ENCODE measurements at places on chromosomes 12 and 14.

DNA sequence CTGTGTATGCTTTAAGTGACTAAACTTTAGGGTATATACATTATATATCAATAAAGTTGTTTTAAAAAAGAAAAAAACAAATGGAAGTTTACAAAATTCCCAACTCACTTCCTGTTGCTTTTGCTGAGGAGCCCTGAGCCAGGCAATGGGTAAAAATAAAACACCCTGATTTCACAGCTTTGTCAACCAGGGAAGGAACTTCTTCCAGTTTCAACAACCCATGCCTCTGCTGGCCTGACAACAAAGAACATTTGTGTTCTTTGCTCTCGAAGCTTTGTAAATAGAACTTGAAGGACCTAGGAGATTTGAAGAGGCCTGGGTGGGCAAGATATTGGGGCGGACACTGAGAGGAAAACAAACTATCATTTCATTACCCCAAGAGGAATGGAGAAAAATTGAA, 141.2 kb upstream of the NOS1 start:
- DNase-seq = no peak

- no peak for DNase-seq
Measured at GRCh38 chr12:55716582-55716957, 724 bp downstream of the BLOC1S1 start.

DNA sequence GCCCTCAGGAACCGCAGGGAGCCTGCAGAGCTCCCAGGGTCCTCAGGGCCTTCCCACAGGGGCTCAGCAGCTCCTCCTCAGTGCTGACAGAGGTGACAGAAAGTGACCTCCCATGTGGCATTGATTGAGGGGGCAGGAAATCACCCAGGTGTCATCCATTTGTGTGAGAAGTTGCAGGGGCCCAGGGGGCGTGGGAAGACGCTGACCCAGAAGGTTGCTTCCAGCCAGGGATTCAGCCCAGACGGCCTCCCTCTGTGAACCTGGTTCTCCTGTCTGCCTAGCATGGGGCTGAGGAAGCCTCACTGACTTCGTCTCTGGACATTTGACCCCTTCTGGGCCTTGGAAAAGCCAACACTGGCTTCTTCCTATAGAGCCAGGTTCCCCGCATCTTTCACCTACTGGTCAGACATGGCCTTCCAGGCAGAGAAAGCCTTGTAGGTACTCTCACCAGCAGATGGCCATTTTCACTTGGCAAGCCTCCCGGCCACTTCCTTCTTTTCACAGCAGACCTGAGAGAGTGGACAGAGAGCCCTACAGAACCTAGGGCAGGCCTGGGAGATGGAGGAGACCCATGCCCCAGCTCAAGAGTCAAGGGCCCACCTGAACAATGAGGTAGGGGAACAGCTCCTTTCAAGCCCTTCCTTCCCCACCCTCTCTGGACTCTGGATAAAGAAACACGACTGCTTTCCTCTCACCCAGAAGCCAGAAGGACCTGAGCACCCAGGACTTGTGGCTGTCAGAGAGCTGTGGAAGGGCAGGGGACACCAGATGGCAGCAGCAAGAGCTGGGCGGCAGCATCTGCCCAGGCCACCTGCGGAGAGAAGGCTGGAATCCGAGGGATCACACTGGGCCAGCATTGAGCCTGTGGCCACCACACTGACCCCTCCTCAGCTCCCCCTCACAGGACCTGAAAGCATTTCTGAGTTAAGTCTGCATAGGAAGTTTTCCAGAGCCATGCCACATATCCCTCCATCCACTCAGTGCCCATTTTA, 377.8 kb downstream of the DPF3 start:
- DNase-seq = no peak

- DNase-seq = no peak
Measured at GRCh38 chr12:66648033-66648735, 30.7 kb downstream of the GRIP1 start.

- no peak for DNase-seq
Measured at GRCh38 chr12:116200812-116201211, 76.7 kb downstream of the MED13L start.

GRCh38 chr14:33241331-33241730, 302.7 kb downstream of the NPAS3 start:
- DNase-seq = no peak

DNA sequence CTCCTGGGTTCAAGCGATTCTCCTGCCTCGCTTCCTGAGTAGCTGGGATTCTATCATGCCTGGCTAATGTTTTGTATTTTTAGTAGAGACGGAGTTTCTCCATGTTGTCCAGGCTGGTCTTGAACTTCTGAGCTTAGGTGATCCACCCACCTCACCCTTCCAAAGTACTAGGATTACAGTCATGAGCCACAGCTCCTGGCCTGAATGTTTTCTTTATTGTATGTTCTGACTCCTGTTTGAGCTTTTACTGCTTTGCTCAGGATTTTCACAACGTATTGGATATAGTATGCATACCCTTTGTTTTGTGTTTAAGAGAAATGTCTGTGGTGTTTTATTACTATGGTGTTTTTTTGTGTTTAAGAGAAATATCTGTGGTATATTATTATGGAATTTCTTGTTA, 37.2 kb downstream of the ATF7IP start:
- DNase-seq = no peak

- no peak for DNase-seq
Measured at GRCh38 chr14:61484826-61485584, 163.6 kb downstream of the PRKCH start.

- DNase-seq = no peak
Measured at GRCh38 chr12:76916170-76916540, 37.3 kb upstream of the CSRP2 start.

DNA sequence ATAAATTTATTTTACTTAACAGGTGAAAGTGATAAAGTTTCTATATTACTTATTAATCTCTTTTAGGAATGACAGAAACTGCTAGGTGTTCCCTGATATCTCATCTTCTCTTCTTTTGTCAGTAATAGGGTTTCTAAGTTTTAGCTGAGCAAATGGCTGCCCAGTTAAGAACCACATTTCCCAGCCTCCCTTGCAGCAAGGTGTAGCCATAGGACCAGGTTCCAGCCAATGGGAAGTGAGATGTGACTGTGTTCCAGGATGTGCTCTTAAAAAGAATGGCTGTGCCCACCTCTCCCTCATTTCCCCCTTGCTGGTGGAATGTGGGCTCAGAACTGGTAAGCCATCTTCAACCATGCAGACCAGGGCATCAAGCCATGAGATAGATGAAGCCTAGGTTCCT, 165.6 kb downstream of the HELB start:
- DNase-seq = peak; percentile 6

GRCh38 chr14:62369919-62370560, 607.8 kb downstream of the SNAPC1 start:
- DNase-seq = no peak

DNA sequence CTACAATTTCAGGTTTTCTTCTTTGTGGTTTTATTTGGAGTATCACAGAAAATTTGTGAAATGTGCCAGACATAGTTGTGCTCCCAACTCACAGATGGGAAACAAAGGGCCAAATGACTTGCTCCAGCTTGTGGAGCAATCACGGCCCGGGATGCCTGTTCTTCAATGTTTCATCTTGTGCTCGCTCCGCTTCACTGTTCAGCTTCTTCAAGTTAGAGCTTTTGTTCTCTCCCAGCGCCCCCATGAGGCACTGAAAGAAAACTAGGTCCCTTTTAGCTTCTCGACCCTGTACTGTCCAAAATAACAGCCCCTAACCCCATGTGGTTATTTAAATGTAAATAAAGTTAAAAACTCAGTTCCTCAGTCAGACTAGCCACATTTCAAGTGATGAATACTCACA, 187.9 kb upstream of the STXBP6 start:
- DNase-seq = no peak

DNA sequence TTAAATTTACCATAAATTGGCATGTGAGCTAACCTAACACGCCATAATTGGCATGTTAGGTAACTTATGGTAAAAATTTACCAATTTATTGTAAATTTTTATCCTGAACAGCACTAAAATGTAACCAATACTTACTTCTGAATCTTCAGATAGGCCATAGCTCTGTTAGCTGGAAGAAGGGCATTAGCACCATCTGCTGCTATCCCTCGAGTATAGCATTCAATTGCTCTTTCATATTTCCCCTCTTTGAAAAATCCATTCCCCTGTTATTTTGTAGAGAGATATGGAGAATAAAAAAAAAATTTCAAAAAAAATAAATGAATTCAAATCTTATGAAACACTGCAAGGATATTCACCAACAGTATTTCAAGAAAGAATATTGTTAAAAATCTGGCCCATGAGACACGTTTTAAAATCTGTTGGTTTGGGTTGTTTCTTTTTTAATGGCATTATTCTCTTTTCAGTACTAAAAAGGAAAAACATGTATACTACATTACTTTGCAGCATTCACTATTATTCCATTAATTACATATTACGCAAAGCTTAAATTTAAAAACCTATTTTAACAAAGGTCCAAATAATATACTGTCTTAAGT, 19.1 kb downstream of the RPAP3 start:
- DNase-seq = peak; percentile 30

DNA sequence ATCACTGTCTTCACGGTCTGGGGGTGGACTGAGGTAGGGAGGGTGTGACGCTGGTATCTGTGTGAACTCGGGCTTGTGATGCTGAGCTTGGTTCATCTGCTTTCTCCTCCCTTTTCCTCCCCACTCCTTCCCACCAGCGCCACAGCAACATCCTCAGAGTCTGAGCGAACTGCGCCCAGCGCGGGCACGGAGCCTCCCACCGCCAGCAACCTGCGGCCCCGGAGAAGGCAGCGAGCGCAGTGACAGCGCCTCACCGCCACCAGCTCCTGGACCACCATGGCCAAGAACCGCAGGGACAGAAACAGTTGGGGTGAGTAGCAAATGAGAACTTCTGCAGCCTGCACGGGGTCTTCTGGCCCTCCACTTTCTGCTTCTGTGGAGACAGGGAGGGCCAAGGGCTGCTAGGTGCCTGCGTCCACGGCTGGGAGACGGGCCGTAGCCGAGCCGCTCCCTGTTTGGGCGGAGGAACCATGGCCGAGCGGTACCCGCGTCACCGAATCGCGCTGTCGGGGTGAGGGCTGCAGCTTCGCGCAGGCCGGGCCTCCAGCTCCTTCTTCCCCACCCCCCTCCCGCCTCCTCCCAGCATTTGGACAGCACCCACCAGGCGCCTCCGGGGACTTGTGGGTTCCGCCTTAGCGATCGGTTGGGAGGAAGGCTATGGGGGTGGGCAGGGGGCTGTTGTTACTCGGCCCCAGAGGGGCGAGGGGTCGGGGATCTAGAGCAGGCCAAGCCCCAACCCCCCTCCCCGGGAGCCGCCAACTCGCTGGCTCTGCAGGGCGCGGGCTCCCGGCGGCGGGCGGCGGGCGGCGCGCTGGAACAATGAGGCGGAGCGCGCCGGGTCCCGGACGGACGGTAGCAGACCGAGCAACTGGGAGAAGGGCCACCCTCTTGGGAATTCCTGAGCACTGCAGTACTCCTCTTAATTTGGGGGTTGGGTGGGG, at the start of gene ATL1:
Gene ATL1, plus strand, starts transcription at position 156 of the 941 bp plus-strand sequence. Its CDS starts 121 bp downstream, at position 277.
- DNase-seq = peak; percentile 78

- DNase-seq = no peak
Measured at GRCh38 chr12:44372259-44372658, 503.9 kb downstream of the NELL2 start.

DNA sequence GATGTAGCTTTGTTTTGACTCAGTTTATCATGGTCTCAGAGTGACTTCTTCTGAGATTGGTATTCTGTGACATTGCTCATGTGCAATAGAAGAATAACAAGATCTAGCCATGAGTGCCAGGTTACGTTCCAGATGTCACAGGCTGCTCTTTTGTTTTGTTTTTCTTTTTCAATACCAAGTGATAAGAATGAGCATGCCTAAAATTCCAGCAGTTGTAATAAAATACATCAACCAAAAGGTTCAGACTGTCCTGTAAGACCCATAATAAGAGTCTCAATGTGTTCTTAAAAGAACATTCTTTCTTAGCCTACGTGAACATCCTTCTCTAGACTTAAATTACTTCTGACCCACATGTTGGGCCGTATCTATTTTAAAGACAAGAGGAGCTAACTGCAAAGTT, 669.2 kb downstream of the DIO2 start:
- DNase-seq = no peak

GRCh38 chr12:95224202-95225170, 6.9 kb downstream of the VEZT start:
- DNase-seq = no peak

DNA sequence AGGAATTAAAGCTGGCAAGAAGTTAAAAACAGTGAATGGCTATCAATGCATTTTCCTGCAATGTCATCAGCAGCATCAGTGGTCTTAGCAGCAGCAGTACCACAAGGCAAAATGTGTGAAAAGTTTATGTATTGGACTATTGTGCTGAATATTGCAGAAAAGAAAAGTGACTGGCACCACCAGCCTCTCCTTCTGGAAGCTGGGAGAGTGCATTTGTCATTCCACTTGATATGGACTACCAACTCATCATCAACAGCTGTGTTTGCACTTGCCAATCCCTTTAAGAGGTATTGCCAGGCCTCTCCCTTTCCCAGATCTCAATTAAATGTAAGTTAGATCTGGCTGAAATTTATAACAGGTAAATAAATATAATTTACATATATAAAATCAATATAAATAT, 151.0 kb upstream of the GZMB start:
- no peak for DNase-seq

DNA sequence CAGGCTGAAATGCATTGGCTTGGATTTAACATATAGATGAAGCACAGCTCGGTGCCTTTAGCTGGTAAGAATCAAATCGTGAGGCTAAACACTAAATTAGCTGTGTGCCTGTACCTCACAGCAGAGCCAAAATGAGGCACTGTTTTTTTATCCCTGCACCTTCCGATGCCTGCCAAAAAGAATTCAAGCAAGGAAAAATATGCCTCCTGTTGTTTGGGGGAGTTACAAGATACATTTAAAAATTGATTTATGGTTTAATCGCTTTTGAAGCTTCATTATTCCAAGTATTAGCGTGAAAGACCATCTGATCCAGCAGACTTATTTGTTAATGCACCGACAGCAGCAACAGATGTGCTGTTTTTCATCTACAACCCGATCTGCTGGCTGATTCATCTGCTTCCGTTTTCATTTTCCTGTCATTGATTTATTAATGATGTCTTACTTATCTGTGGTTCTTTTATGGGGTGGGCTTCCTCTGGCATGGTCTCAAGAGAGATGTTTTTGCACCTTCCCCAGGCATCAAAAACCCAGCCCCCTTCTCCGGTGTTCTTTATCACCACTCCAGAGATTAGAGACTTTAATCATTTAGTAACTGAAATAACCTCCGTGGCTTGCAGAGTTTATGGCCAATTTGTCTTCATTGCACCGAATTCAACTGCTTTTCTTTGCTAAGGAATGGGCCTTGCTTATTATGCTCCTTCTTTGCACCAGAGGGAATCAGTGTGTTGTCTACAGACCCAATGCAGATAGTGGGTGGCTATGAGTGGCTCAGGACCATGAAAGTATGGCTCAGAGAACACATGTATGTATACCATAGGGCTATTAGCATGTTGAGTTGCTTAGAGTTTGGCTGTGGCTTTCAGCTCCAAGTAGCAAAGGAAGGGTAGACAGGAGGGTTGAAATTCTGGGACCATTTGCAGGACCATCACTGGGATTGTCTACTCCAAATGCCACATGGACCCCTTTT, 166.8 kb upstream of the TMEM260 start:
- DNase-seq = peak; percentile 71

- DNase-seq = no peak
Measured at GRCh38 chr14:41699486-41699885, 92.8 kb downstream of the LRFN5 start.

Measured in DND-41 (cell line).